ENCODE measurements at places on chromosomes 4 and X.

DNA sequence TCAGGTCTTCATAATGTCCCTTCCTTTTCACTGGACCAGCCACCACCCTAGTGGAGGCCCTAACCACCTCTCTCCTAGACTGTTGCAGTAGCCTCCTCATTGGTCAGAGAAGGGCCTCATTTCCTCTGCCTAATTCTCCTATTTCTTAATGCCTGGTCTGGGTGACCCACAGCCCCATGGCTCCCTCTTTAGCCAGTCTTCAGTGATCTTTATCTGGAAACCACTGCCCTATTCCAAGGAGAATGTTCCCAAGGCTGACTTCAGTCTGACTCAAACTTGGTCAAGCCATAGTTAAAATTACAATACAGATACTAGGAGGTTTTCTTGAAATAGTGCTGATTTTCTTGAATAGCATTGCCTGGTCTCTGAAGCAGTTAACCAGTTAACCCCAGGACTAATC is 53.6 kb upstream of the PRPS1 start:
- no peak for DNase-seq

- DNase-seq: no peak
Observed at GRCh38 chrX:8273451-8273895, 102.4 kb upstream of the VCX2 start.

GRCh38 chr4:48681856-48682255 is 98.2 kb downstream of the FRYL start:
- peak; percentile 12 for DNase-seq

DNA sequence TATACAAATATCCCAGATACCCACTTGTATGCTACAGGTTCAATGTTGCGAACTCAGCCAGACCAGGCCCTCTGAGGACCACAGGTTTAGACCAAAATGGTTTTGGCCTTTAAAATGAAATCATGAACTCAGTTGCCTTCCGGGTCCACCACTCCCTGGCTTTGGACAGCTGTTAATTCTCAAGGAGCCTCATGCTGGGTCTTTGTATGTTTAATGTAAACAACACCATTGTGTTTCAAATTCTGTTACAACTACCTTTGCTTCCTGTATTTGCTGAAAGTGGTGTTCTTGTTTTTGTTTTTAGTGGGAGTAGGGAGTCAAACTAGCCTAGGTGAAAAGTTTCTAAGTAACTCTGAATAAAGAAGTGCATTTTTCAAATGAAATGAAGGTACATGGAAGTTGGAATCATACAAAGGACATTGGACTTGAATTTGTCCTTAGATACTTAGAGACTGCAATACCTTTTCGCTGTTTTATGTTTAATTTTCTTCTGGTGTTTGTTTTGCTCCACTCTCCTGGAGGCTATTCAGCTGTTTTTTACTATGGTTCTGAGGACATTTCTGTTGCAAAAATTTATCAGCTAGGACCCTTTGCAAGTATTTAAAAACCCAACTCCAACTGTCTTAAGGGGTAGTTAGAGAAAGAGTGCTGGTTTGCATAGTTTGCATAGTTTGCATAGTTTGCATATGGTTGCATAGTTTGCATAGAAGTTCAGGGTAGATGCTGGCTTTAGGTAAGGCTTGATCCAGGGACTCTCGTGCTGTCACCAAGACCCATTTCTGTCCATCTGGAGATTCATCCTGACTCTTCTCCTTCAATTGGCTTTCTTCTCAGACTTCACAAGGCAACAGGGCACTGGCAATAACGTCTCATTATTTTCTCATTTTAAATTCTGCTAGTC is 70.1 kb downstream of the MID1IP1 start:
- DNase-seq: no peak

- peak; percentile 36 for DNase-seq
Observed at GRCh38 chr4:74283614-74284013, 24.7 kb upstream of the EPGN start.

- DNase-seq: peak; percentile 20
Observed at GRCh38 chr4:47526281-47526680, 41.2 kb downstream of the ATP10D start.

DNA sequence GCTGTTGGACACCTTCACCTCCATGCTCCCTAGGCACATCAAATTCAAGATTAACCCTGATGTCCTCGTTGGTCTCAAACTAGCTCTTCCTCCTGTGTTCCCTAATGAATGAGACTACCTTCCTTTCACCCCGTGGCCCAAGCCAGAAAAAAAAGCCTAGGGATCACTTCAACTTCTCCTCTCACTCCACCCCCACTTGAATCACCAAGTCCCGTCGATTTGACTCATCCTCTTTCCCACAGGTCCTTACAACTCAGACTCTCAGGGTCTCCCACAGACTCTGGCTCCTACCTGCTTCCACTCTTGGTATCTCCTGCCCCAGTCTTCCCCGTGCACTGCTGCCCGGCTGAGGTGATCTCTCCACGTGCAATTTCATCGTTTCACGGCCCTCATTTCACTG is 8.5 kb downstream of the SLC25A43 start:
- no peak for DNase-seq

DNA sequence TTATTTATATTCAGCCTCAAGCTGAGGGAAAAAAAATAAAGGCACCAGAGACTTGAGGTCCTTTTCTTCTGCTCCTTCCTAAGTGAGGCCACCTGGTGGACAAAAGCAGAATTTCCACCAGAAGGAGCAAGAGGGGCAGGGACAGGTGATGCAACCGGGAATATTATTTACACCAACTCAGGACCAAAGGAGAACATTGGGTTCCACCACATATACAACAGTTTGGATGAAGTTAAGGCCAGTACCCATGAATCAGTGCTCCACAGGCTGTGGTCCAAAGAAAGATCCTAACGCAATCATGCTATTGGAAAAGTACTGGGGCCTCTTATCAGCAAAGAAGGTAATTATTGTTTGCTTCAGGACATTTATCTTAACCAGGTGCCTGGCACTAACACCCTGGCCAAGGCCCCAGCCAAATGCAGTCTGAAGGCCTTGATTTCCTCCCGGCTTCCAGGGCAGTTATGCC is 57.4 kb downstream of the TSC22D3 start:
- peak; percentile 63 for DNase-seq

DNA sequence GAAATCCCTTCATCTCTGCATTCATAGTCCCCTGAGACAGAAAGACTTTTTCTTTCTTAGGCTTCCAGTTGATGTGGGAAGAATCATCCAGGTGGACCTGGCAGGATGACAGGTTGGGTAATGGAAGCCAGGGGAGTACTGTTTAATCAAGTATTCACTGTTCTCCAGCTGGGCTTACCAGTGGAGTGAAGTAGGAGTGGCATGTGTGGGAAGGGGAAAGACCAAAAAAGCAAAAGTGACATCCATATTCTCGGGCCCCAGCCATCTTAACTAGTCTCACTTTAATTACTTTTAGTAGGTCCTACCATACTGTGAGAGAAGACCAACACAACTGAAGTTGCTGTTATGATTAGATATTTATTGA is 18.5 kb downstream of the VSIG4 start:
- no peak for DNase-seq

DNA sequence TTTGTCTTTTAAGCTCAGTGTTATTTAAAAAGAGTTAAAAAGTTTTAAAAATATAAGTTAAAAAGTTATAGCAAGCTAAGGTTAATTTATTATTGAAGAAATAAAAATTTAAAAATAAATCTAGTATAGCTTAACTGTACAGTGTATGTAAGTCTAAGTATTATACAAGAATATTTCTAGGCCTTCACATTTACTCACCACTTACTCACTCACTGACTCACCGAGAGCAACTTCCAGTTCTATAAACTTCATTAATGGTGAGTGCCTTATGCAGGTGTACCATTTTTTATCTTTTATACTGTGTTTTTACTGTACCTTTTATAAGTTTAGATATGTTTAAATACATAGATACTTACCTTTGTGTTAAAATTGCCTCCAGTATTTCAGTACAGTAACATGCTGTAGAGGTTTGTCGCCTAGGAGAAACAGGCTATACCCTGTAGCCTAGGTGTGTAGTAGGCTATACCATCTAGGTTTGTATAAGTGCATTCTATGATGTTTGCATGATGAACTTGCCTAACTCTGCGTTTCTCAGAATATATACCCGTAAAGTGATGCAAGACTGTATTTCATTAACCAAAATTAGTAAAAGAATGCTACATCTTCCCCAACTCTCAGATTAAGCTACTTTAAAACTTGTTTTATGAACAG is 202.9 kb downstream of the CFAP299 start:
- no peak for DNase-seq

GRCh38 chr4:87425711-87426110 is 3.3 kb downstream of the NUDT9 start:
- DNase-seq: no peak

DNA sequence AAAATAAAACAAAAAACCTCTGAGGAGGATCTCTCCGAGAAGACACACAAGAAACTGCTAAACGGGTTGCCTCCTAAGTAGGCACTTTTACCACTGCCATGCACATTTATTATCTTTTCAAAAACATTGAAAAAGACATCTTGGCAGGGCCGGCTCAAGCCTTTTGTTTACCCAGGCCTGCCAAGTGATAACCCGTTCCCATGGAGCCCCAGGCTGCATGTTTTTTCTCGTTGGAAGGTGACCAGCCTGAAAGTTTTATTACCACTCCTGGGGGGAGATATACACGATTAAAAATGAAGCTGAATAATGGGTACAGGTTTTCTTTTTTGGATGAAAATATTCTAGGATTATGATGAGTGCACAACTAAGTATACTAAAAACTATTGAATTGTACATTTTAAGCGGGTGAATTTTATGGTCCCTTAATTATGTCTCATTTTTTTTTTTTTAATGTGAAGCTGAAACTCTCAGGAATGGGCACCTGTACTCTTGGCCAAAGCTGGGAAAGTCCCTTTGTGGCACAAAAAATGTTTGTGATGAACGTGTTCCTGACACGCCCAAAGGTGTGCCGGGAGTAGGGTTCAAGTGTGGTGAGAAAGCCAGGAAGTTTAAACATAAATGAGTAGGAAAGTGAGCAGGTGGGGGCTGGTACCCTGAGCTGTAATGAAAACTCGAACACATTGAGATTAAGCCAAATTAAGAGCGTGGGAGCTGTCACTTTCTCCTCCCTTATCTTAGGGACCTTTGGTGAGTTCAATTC is 1.5 kb upstream of the MAP7D2 start:
- DNase-seq: no peak

DNA sequence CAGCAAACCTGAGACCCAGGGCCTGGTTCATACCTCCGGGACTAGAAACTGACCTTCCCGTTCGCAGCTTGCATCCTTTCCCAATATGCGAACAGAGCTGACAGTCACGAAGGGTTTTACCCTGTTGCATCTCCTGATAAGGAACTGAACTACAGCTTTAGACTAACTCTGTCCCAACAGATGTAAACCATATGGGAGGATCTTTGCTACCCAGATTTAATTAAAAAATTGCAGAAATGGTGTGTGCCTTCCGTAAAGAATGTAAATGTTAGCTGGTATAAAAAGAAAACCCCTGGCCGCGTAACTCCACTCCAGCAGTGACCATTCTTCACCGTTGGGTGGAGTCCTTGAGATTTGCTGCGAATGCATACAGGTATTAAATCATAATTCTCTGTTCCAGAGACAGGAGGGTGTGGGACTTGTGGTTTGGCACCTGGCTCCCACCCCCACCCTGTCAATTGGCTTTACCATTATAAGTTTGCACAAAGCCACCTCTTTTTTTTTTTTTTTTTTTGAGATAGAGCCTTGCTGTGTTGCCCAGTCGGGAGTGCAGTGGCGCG is 40.6 kb upstream of the SORCS2 start:
- no peak for DNase-seq

- DNase-seq: no peak
Observed at GRCh38 chr4:98573791-98574190, 84.6 kb downstream of the TSPAN5 start.

DNA sequence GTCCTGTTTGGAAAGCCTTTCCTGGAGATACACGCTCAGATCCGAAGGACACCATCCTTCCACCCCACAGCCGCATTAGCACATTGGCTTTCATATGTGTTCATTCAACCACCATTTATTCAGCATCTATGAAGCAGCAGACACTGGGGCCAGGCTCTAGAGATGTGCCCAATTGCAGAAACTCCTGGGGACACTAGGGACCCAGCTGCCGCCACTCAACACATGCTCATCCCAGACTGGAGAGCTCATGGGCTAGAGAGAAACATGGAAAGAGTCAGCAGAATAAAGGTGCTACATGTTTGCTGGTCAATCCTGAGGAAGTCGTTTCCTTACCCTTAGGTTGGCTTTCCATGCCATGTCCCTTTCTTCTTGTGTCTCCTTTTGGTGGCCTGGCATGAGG is 7.6 kb downstream of the CTAG1A start:
- DNase-seq: no peak

GRCh38 chr4:82043081-82043808 is 330.5 kb downstream of the HNRNPD start:
- DNase-seq: no peak

- DNase-seq: no peak
Observed at GRCh38 chr4:38381788-38382187, 282.2 kb upstream of the KLF3 start.

DNA sequence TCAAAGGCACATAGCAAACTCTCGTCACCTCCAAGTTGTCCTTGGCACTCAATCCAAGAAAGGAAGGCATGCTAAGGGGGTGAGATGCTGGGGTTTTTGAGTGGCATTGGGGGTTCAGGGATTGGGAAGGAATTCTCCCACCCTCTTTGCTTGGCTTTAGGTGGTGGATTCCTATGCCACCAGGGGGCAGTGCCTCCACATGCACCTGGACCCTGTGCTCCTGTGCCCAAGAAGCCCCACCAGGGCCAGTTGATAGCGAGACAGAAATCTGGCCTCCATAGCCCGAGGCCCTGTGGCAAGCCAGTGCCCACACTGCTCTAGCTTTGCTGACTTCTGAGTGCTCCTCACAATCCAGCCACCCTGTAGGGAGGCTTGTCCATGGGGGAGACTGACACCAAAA is 2.0 kb upstream of the FATE1 start:
- no peak for DNase-seq

GRCh38 chr4:186326391-186326790 is 60.4 kb downstream of the F11 start:
- no peak for DNase-seq

DNA sequence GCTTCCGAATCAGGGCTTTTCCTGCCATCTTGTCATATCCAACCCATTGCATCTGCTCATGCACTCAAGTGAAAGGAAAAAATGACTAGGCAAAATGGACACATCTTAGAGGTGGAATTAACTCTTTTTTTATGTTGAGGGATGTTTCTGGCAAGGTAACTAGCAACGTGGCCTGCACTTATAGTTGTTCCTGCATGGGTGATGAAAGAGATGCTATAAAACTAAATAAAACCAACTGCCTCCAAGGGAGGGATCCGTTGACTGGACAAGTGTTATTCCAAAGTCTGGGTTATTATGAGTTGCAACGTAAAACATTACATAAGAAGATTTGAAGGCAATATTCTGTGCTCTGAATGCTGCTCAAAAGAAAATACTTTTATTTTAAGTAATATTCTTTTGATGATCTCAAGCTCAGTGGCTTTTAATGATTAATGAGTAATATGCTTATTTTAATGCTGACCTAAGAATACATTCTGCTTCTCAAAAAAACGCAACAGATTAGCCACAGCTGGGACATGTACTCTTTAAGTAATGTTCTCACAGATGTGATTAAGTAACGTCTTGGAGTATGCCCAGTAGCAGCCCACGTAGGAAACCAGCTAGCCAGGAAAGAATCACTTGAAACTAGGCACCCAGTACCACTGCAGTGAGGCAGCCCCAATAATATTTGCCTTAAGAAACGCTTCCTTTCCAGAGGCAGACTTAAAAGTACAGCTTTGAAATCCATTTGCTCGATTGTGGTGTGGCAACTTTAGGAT is 27.4 kb downstream of the KLF3 start:
- DNase-seq: peak; percentile 75

- DNase-seq: no peak
Observed at GRCh38 chrX:68867458-68868112, 38.8 kb downstream of the EFNB1 start.
